ENCODE measurements at places on chromosomes 11 and 22. TPM values are rescaled to one million over a fixed set of nuclear protein-coding genes. Genes with fewer than 3 reads are reported as not detected.

Gene RAB38
- 1.4 TPM for total RNA-seq

Gene LIF
- 17.3 TPM for total RNA-seq

Gene TBX10
- not detected for total RNA-seq

Gene GALR3
- not detected for total RNA-seq

Gene GDPD5
- total RNA-seq, result 4.1 TPM
